ENCODE measurements at places on chromosomes 3 and 15.

DNA sequence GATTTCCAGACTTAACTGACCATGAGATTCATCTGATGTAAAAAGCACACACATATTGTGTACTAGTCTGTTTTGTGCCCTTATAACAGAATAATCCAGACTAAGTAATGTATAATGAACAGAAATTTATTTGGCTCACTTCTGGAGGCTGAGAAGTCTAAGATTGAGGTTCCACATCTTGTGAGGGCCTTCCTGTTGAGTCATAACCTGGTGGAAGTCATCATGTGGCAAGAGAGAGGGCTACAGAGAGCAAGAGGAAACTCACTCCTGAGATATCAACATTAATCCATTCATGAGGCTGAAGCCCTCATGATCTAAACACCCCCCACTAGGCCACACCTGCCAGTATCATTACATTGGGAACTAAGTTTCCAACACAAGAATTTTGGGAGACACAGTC is 977.6 kb downstream of the MCTP2 start:
- no peak for DNase-seq

GRCh38 chr3:52636673-52637072 is 49.0 kb downstream of the PBRM1 start:
- no peak for DNase-seq

- DNase-seq = no peak
Observed at GRCh38 chr3:10387881-10388609, 67.1 kb upstream of the SEC13 start.

GRCh38 chr15:69755551-69756310 is 303.1 kb downstream of the RPLP1 start:
- DNase-seq = peak; percentile 66

DNA sequence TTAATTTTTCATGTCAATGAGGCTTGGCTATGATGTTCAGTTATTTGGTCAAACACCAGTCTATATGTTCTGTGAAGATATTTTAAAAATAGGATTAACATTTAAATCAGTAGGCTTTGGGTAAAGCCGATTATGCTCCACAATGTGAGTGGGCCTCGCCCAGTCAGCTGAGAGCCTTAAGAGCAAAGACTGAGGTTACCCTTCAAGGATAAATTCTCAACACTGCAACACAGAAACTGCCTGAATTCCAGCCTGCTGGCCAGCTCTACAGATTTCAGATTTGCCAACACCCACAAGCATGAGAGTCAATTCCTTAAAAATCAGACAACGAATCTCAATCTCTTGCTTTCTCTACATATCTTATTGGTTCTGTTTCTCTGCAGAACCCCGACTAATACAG is 188.3 kb downstream of the PLCH1 start:
- no peak for DNase-seq

DNA sequence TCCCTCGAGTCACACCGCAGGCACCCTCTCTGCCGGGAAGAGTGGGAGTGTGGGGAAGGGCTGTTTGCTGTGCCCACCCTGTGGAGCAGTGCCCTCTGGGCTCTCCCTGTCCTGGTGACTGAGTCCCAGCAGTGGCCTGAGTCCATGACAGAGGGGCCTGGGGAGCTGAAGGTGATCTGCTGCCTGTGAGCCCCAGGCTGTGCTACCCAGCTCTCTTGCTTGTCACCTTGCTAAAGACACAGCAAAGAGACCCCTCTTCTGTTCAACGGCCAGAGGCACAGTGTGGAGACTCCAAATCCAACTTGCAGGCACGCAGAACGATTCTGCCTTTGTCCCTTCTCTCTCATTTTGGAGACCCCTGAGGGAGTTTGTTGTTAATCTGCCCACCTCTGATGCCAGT is 232.6 kb downstream of the OPA1 start:
- no peak for DNase-seq

DNA sequence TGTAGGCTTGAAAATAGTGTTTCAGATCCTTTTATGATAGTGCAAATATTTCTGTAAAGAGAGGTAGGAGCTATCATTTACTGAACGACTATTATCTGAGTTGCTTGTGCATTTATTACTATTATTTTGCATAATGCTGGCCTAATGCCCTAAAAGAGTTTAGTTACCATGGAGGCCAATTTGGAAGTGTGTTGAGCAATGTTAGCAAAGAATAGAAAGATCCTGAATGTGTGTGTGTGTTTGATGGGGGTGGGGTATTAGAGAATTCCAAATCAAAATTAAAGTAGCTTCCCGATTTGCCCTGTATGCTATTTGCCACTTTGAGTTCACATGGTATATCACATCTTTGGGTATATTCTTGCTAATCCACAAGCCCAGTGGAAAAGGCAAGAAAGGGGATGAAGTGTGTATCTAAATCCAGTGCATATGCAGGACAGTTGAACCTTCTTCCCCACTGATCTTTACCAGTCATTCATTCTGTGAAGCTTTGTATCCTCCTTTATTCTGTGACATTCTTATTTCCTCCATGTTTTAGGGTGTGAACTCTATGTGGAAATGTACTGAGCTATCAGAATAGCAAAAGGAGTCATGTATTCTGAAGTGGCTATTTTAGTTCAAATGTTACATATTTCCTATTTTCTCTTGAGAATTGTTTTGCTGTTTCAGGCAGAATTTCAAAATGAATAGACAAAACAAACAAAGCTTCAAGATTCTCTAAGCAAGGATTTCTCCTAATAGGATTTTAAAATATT is 45.7 kb upstream of the PLSCR5 start:
- DNase-seq = no peak
